Right lung (tissue), 10 donors: ENCODE measurements at places on chromosomes 7 and 10. TPM values are rescaled to one million over a fixed set of nuclear protein-coding genes. Genes with fewer than 3 reads are reported as not detected.

The HOXA2 gene
- polyA plus RNA-seq: 18.1 TPM

The TFEC gene
- 1.7 TPM for polyA plus RNA-seq

The PRKG1 gene
- 21.3 TPM for polyA plus RNA-seq

The OR2A1 gene
- polyA plus RNA-seq: 1.4 TPM

The LOXL4 gene
- polyA plus RNA-seq: 6.7 TPM

The NCF1 gene
- 1.9 TPM for polyA plus RNA-seq

The CNPY1 gene
- not detected for polyA plus RNA-seq

The TMEM184A gene
- 2.6 TPM for polyA plus RNA-seq

The ANTXRL gene
- not detected for polyA plus RNA-seq

The INHBA gene
- 1.3 TPM for polyA plus RNA-seq

The ARHGEF35 gene
- polyA plus RNA-seq: 16.0 TPM

The RUFY2 gene
- polyA plus RNA-seq: 43.4 TPM

The GRID1 gene
- polyA plus RNA-seq: 1.5 TPM

The CAV1 gene
- polyA plus RNA-seq: 435 TPM

The RAPGEF5 gene
- polyA plus RNA-seq: 47.2 TPM

The PPRC1 gene
- polyA plus RNA-seq: 34.7 TPM

The SLC26A4 gene
- 1.7 TPM for polyA plus RNA-seq

The ZNF862 gene
- 26.5 TPM for polyA plus RNA-seq

The ZNF479 gene
- polyA plus RNA-seq: not detected

The LRCH4 gene
- 83.5 TPM for polyA plus RNA-seq

The FRMPD2 gene
- polyA plus RNA-seq: 2.5 TPM

The HOXA11 gene
- polyA plus RNA-seq: not detected

The GATA3 gene
- polyA plus RNA-seq: 2.1 TPM

The MUC3A gene
- polyA plus RNA-seq: 0.39 TPM

The LRRD1 gene
- polyA plus RNA-seq: 0.39 TPM

The THNSL1 gene
- 12.3 TPM for polyA plus RNA-seq

The ANKRD30A gene
- not detected for polyA plus RNA-seq

The MINDY4 gene
- polyA plus RNA-seq: 13.7 TPM

The ADCYAP1R1 gene
- polyA plus RNA-seq: 1.3 TPM

The SH2D4B gene
- 0.13 TPM for polyA plus RNA-seq

The FAM171A1 gene
- polyA plus RNA-seq: 60.4 TPM

The FEZF1 gene
- polyA plus RNA-seq: not detected

The VWDE gene
- 1.0 TPM for polyA plus RNA-seq

The GIMAP2 gene
- 16.1 TPM for polyA plus RNA-seq

The KIAA1217 gene
- polyA plus RNA-seq: 46.2 TPM

The BAMBI gene
- polyA plus RNA-seq: 137 TPM

The CTAGE8 gene
- 9.6 TPM for polyA plus RNA-seq

The MARCHF5 gene
- polyA plus RNA-seq: 54.6 TPM

The ATOH7 gene
- 0.27 TPM for polyA plus RNA-seq

The LGI1 gene
- polyA plus RNA-seq: 0.04 TPM

The SBDS gene
- polyA plus RNA-seq: 88.9 TPM

The RRP12 gene
- polyA plus RNA-seq: 19.0 TPM

The LRRC4 gene
- 18.1 TPM for polyA plus RNA-seq

The MYH16 gene
- polyA plus RNA-seq: 0.17 TPM

The NYAP1 gene
- polyA plus RNA-seq: 2.3 TPM

The CCDC136 gene
- 53.5 TPM for polyA plus RNA-seq

The CFTR gene
- 35.4 TPM for polyA plus RNA-seq

The FAM200A gene
- 17.0 TPM for polyA plus RNA-seq

The ACTR3C gene
- polyA plus RNA-seq: 4.2 TPM
